Ovary (tissue), 10 donors: ENCODE measurements at places on chromosomes 12 and 14. TPM values are rescaled to one million over a fixed set of nuclear protein-coding genes. Genes with fewer than 3 reads are reported as not detected.

Gene SMCO2
- total RNA-seq: not detected

Gene GALC
- 22.7 TPM for total RNA-seq

Gene SERPINA3
- 259 TPM for total RNA-seq

Gene HOXC9
- total RNA-seq: 0.26 TPM

Gene KRT8
- 47.2 TPM for total RNA-seq

Gene KRT3
- not detected for total RNA-seq

Gene CISTR
- total RNA-seq: not detected

- peaks cover 3% of the 10 kb centered on the region for H3K4me1 ChIP-seq
- H3K36me3 ChIP-seq: no peaks in the 10 kb centered on the region
- H3K27ac ChIP-seq: peak overlapping the region; percentile 91
- peak overlapping the region; percentile 53 for H3K4me3 ChIP-seq
- no peaks in the 10 kb centered on the region for H3K27me3 ChIP-seq
These were observed 26.1 kb upstream of the UBC start for GRCh38 chr12:124940393-124941169.

- H3K27me3 ChIP-seq: no peaks in the 10 kb centered on the region
- no peak overlapping the region for H3K27ac ChIP-seq
- no peaks in the 10 kb centered on the region for H3K4me1 ChIP-seq
- no peaks in the 10 kb centered on the region for H3K36me3 ChIP-seq
These were observed 433.2 kb downstream of the PDZRN4 start for GRCh38 chr12:41621291-41621690.

- DNase-seq: peak; percentile 18
- no peaks in the 10 kb centered on the region for H3K36me3 ChIP-seq
- H3K4me1 ChIP-seq: peaks cover 2% of the 10 kb centered on the region
- no peaks in the 10 kb centered on the region for H3K27me3 ChIP-seq
- no peak overlapping the region for H3K4me3 ChIP-seq
- no peak overlapping the region for H3K27ac ChIP-seq
These were observed 27.9 kb upstream of the DICER1 start for GRCh38 chr14:95185033-95185766.

- H3K4me1 ChIP-seq: no peaks in the 10 kb centered on the region
- no peak for DNase-seq
- no peaks in the 10 kb centered on the region for H3K36me3 ChIP-seq
- no peak overlapping the region for H3K4me3 ChIP-seq
- H3K27ac ChIP-seq: no peak overlapping the region
These were observed 791 bp downstream of the TMEM233 start for GRCh38 chr12:119594399-119594730.

GRCh38 chr12:47651368-47652254 lies 54.2 kb downstream of the RPAP3 start:
- peak; percentile 64 for DNase-seq
- H3K4me1 ChIP-seq: peaks cover 1% of the 10 kb centered on the region
- H3K36me3 ChIP-seq: no peaks in the 10 kb centered on the region
- no peaks in the 10 kb centered on the region for H3K27me3 ChIP-seq

DNA sequence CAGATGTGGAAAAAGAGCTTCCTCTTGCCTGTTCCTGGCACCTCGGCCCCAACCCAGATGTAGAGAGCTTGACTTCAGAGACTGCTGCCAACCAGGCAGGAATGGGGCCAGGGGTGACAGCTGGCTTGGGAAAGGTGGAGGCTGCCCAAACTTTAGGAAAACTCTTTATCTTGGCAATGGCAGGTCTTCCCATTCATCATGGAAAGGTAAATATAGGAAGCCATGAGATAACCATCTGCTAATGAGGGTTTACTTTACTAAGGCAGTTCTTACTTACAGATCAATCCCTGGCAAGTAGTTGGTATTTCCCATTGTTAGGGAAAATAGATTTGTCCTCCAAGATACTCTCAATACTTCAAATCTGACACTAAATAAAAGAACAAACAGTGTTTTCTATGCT lies 143.1 kb upstream of the NUDT4 start:
- H3K27me3 ChIP-seq: no peaks in the 10 kb centered on the region
- no peak overlapping the region for H3K27ac ChIP-seq
- no peak overlapping the region for H3K4me3 ChIP-seq
- no peak for DNase-seq
- H3K4me1 ChIP-seq: no peaks in the 10 kb centered on the region
- no peaks in the 10 kb centered on the region for H3K36me3 ChIP-seq

DNA sequence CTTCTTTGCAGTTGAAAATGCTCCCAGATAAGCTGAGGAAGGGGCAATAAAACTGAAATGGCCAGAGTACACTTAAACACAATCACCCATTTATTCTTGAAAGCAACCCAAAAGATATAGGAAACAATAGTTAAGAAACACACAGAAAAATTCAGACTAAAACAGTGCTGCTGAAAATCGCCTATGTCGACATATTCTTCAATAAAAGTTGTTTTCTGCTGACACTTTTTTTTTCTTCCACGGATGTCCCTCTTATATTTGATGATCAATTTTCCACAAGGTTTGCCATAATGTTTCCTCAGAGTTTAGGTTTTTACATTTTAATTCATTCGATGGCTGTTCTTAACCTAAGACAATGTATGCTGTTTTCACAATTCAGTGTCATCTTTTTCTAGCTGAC lies 74.2 kb downstream of the TPH2 start:
- no peaks in the 10 kb centered on the region for H3K4me1 ChIP-seq
- H3K4me3 ChIP-seq: no peak overlapping the region
- no peaks in the 10 kb centered on the region for H3K27me3 ChIP-seq
- no peak for DNase-seq

GRCh38 chr12:110010853-110011723 lies 11.9 kb downstream of the ANKRD13A start:
- no peak overlapping the region for H3K4me3 ChIP-seq
- H3K27me3 ChIP-seq: no peaks in the 10 kb centered on the region
- no peak overlapping the region for H3K27ac ChIP-seq
- DNase-seq: no peak

- DNase-seq: no peak
- H3K36me3 ChIP-seq: no peaks in the 10 kb centered on the region
- H3K4me1 ChIP-seq: no peaks in the 10 kb centered on the region
- H3K27me3 ChIP-seq: no peaks in the 10 kb centered on the region
- H3K27ac ChIP-seq: no peak overlapping the region
- no peak overlapping the region for H3K4me3 ChIP-seq
These were observed 69.4 kb upstream of the PTPRQ start for GRCh38 chr12:80374615-80375014.

DNA sequence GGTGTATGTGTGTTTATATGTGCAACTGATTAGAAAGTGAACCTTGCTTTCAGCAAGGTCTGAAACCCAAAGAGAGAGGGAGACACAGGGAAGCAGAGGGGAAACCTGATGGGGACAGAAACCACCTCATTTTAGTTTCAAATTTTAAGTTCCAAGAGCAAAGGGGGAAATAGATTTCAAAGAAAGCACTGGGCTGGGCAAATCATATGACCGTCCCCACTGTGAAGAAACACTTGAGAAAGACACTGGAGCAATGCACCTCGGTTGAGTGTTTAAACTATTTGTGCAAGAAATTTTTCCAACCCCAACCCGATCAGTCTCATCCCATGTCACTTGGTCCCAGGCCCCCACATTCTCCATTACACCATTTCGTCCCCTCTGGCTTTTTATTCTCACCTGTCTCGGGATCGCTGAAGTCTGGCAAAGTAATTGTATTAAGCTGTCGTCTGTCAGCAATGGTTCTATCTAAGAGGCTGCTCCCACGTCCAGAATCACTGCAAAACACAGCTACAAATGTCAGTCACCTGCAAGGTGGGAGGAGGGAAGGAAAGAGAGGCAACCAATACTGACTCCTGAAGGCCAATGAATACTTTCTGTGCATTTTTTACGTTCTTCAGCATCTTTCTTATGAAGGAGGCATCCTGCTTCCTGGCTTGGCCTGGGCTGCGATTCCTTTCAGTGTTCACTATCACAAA lies 205.7 kb downstream of the TTC7B start:
- no peak overlapping the region for H3K27ac ChIP-seq
- no peak for DNase-seq
- no peaks in the 10 kb centered on the region for H3K4me1 ChIP-seq
- H3K4me3 ChIP-seq: no peak overlapping the region

- no peak for DNase-seq
- no peaks in the 10 kb centered on the region for H3K4me1 ChIP-seq
- H3K36me3 ChIP-seq: no peaks in the 10 kb centered on the region
These were observed 27.2 kb upstream of the CMAS start for GRCh38 chr12:22018860-22019259.

DNA sequence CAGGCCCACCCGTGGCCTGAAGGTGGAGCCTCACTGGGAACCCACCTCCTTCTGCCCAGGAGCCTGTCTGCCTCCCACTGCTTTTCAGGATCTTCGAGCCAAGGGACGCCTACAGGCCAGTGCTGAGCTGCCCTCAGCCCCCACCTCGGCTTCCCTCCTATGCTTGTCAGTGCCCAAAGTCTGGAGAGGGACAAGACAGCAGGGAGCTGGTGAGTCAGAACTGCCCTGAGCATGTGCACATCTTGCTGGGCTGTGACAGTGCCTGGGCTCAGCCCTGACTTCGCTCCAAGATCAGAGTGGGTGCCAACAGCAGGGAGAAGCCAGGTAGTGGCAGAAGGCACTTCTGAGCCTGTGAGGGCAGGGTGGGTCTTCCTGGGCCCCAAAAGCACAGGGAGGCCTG lies 286.8 kb downstream of the AEBP2 start:
- H3K4me3 ChIP-seq: no peak overlapping the region
- no peak for DNase-seq
- no peaks in the 10 kb centered on the region for H3K36me3 ChIP-seq
- no peaks in the 10 kb centered on the region for H3K4me1 ChIP-seq
- no peak overlapping the region for H3K27ac ChIP-seq
- H3K27me3 ChIP-seq: no peaks in the 10 kb centered on the region

- no peaks in the 10 kb centered on the region for H3K4me1 ChIP-seq
- H3K4me3 ChIP-seq: no peak overlapping the region
- no peak overlapping the region for H3K27ac ChIP-seq
- H3K27me3 ChIP-seq: no peaks in the 10 kb centered on the region
- DNase-seq: no peak
- no peaks in the 10 kb centered on the region for H3K36me3 ChIP-seq
These were observed 85.3 kb upstream of the ATP2B1 start for GRCh38 chr12:89793946-89794345.

DNA sequence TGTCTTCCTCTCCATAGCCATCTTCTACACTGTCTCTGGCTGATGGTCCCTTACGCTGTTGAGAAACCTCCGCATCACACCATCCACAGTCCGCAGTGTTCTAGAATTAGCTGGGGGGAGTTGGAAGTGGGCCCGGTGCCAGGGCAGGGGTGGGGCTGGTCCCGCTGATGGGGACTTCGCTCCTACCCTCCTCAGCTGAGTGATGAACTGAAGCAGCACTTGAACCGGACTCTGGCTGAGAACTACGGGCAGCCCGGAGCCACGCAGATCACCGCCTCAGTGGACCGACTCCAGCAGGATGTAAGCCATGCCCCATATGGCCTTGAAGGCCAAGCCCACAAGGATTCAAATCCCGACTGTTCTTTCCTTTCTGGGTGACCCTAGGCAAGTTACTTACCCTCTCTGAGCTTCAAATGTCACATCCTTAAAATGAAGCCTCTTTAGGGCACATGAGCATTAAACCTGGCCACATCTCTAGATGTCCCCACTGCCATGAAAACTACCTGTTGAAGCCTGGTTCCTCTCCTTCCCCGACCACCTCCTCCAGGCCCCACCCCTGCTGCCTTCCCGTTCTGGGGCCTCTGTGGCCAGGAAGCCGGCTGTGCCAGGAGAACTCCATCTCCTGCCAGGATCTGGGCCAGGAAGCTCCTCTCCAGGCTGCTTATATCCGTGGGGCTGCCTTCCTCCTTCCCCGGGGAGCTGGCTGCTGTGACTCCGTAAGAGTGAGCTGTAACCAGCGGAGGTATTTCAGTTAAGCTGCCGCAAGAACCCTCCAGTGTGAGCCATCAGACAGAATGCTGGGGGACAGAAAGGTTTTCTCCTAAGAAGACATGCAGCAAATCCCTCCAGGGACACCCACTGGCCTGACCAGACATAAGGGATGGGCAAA lies 53.1 kb downstream of the TSPAN11 start:
- H3K36me3 ChIP-seq: no peaks in the 10 kb centered on the region
- no peak overlapping the region for H3K27ac ChIP-seq
- H3K27me3 ChIP-seq: no peaks in the 10 kb centered on the region
- no peak overlapping the region for H3K4me3 ChIP-seq

GRCh38 chr12:45773747-45774146 lies 44.2 kb downstream of the ARID2 start:
- H3K27me3 ChIP-seq: no peaks in the 10 kb centered on the region
- no peaks in the 10 kb centered on the region for H3K4me1 ChIP-seq
- H3K36me3 ChIP-seq: no peaks in the 10 kb centered on the region
- H3K27ac ChIP-seq: no peak overlapping the region

- no peak for DNase-seq
- H3K27ac ChIP-seq: no peak overlapping the region
- no peaks in the 10 kb centered on the region for H3K36me3 ChIP-seq
- no peak overlapping the region for H3K4me3 ChIP-seq
These were observed 179.6 kb upstream of the MYL2 start for GRCh38 chr12:111100003-111100402.
